Fibroblast of skin of right quadriceps (primary cell): ENCODE measurements at places on chromosomes 4 and X.
A peak's percentile ranks its signal among the peaks of the same experiment; 100 is the strongest.

DNA sequence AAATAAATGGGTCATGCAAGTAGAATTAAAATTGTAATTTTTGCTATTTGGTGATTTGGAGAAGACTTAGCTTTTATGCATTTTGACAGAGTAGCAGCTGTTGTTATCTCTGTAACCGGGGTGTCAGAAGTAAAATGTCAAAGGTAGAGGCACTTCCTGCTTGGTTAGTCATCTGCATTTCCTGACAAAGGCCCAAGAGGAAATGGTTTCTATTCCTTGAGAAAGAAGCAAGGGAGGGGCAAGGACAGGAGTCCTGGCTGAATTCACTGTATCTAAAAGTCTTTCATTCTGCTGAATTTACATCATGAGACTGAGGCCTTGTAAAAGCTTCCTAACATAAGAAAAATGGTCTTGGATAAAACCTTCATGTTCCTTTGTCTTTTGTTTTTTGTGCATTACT lies 550.9 kb upstream of the BOD1L1 start:
- DNase-seq: peak; percentile 34

GRCh38 chr4:36041340-36041739 lies 203.0 kb downstream of the ARAP2 start:
- no peak for DNase-seq

DNA sequence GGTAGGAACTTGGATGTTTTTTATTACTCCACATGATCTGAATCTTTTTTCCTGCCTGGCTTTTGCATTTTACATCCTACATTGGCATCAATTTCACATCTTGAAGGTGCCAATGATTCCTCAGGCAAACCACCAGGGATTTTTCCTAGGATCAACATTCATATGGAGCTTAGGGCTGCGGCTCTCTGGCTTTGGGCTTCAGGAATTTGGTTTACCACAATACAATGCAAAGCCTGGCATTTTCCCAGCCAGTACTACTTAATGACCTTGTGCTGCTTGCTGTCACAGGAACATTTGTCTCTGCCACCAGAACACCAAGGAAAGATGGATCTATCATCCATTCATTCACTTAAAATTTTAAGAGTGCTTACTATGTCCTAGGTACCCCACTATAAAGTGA lies 180.7 kb downstream of the PDGFC start:
- DNase-seq: peak; percentile 93

DNA sequence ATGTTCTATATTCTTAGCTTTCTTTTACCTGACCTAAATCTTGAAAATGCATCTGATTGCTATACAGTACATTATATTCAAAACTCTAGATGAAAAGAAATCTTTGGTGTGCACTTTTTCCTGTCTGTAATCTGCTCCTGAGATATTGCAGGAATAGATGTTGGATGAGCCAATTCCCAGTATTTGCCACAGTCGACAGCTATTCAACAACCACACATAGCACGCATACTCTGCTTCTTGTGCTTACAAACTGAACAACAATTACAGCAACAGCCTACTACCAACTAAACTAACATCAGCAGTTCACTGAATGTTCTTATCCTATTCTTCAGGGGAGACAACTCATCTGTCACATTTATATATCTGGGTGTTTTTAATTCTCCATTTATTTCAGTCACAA lies 573.9 kb upstream of the GRID2 start:
- no peak for DNase-seq

DNA sequence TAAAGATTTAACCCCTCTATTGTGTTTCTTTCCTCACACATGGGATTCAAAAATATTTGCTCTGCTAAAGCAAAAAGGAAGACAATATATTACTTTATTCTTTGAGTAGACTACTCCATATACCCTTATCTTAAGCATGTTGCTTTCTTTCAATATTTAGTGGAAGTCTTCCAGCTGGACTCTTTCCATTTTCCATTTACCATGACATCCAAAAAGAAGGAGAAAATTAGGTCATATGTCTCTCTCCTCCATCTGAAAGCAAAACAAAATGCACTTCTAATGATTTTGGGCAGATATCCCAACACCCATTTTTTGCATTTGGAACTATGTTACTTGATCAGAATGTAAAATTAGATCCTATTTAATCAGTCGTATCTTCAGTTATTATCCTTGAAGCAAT lies 1336.5 kb downstream of the PCDH19 start:
- DNase-seq: no peak

DNA sequence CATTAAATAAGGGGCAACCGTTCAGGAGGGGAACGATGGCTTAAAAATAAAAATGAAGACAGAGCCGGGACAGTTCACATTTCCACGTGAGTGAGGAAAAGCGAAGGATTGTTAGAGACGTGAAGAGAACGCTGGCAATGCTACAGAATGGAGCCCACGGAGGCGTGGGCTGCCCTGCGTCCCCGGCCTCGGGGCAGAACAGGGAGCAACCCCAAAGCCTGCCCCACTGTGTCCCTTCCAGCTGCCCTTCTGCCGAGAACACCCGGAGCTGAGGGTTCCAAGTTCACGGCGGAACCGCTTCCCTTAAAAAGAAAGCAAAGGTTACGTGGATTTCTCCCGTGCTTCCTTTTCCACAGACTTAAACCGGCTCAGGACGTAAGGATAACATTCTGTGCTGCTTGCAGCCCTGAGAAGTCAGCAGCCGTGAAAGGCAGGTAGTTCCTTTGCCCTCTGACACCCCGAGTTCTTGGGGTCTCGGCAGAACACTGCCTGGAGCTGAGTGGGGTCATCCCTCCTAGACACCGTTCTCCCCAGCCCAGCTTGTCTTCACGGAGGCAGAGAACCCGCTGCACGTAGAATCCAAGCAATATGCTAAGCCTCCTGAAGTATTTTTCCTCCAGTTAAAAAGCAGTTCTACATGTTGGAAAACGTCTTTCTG lies 14.2 kb downstream of the DHRSX start:
- no peak for DNase-seq

DNA sequence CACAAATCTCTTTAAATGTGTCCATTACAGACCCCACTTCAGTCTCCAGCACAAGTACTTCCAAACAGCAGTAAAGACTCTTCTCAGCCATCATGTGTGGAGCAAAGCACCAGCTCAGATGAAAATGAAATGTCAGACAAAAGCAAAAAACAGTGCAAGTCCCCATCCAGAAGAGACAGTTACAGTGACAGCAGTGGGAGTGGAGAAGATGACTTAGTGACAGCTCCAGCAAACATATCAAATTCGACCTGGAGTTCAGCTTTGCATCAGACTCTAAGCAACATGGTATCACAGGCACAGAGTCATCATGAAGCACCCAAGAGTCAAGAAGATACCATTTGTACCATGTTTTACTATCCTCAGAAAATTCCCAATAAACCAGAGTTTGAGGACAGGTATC lies 78.0 kb downstream of the SLC10A6 start:
- DNase-seq: no peak
